Fibroblast of skin of back (primary cell): ENCODE measurements at places on chromosomes 11 and 22.

GRCh38 chr22:17952273-17952801, 72.0 kb downstream of the MICAL3 start:
- no peak for DNase-seq

- DNase-seq = no peak
These were observed 40.9 kb upstream of the OR9Q1 start for GRCh38 chr11:57982776-57983175.

DNA sequence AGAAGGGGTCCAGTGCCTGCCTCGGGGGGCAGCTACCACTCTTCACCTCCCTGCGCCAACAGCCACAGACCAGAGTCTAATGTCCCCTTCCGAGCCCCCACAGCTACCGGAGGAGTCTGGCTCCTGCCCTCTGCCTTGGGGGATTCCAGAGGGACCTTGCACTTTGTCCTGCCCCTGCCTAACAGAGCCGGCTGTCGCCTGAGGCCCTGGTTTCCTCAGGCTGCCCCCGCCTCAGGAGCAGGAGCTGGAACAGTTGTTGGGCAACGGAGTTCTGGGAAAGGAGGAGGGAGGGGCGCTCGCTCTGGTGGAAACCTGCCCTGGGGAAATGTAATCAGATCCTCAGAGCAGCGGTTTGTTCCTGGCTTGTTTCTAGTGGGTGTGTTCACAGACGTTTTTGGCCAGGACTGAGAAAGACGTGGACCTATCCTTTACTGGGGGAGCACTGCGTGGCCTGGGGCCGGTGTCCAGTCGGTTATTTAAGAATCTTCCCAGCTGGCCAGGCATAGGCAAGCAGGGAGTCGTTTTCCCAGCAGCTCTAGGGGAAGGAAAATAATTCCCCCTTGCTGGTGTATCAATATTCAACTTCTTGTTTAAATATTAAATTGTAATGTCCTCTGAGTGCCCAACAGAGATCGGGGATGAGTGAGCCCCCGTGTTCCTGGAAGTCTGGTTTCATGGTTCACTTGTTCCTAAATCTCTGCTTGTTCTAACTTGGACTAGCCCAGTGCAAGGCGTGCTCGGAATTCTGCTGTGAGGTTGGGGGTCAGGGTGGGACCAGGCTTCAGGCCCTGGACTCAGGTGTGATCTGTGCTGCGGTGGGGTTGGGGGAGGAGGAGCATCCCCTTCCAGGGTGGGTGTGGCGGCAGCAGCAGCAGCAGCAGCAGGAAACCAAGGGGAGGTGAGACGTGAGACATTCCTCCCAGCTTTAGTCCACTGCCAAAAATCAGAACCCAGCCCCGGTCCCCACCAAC, 32.1 kb downstream of the A4GALT start:
- peak; percentile 83 for DNase-seq

DNA sequence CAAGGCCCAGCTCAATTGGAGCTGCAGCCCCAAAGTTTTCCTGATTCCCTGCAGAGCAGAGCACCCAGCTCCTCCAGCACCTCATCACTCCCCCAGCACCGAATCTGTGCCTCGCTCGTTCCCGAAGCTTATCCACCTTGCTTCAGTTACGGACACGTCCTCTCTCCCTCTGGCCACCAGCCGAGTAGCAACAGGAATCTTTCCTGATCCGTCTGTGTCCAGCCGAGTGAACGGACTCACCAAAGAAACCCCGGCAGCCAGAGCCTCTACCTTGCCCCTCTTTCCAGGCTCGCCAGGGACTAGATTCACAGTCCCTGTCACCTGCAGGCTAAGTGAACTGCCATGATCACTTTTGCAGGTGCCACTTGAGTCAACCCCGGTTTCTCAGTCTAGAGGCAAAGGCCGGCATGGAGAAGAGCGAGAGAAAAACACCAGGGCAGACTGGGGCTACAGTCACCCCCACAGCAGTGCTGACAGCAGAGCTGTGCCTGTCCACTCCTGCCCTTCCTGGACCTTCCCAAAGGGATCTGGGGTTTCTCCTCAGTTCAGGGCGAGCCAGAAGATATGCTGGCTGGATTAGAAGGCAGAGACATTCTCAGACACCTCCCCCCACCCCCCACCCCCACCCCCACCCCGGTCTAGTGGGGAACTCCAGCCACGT, 32.3 kb downstream of the BID start:
- no peak for DNase-seq

DNA sequence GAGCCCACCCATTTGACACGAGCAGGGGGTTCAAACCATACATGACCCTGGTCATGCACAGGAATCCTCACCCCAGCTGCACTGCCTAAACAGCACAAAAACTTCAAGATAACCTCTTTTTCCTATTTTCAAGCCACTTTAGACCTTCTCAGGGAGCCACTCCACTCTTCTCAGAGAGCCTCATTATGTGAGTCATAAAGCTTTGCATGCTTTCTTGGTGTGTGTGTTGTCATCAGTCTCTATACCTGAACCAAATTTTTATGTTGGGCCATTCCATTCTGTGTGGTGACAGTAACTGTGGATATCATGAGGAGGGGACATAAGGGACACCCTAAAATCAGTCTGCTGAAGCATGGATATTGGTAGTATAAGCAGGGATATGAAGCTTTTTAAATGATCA, 769.5 kb upstream of the API5 start:
- no peak for DNase-seq

- DNase-seq = no peak
These were observed 2.4 kb upstream of the WT1 start for GRCh38 chr11:32437495-32438345.

DNA sequence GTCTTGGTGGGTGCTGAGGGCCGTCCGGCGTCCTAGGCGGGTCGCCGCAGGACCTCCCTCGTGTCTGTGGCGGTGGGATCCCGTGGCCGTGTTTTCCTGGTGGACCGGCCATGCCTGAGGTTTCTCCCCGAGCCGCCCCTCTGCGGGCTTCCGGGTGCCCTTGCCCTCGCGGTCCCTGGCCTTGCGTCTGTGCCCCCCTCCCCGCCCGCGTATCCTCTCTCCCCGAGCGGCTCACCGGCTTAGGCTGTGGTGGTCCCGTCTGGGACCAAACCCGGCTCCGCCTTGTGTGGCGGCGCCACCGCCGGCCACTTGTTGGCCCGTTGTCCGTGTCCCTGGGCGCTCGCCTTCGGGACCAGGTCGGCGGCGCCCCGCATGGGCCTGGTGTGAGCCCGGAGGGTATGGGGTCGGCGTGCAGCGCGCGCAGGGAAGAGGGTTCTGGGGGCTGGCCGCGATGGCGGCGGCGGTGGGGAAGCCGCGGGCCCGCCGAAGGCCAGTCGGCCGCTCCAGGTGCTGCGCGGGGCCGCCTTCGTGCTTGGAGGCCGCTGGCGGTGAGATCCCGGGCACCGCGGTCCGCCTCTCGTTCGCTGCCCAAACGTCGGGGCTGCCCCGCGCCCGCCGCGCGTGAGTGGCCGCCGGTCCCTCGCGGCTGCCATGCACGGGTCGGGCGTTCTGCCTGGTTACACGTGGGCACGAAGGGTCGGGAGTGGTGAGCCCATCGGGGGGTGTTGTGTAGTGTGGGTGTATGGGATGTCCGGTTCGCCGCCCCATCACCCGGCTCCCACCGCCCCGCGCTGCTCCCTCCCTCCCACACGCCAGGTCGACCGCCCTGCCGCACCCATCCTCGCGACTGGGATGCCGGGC, 3899.1 kb upstream of the OR11H1 start:
- DNase-seq = no peak

DNA sequence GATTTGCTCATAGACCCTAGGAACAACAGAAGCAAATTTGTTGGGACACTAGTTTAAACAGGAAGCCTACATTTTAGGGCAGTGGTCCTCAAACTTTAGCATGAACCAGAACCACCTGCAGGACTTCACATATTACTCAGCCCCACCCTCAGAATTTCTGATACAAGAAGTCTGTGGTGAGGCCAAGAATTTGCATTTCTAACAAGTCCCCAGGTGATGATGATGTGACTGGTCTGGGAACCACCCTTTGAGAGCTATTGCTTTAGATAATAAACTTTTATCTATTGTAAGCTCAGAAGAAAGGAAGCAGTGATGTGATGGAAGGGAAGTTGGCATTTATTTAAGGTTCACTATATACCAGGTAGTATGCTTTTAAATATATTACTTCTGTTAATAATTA, 194.0 kb downstream of the FAM181B start:
- no peak for DNase-seq

DNA sequence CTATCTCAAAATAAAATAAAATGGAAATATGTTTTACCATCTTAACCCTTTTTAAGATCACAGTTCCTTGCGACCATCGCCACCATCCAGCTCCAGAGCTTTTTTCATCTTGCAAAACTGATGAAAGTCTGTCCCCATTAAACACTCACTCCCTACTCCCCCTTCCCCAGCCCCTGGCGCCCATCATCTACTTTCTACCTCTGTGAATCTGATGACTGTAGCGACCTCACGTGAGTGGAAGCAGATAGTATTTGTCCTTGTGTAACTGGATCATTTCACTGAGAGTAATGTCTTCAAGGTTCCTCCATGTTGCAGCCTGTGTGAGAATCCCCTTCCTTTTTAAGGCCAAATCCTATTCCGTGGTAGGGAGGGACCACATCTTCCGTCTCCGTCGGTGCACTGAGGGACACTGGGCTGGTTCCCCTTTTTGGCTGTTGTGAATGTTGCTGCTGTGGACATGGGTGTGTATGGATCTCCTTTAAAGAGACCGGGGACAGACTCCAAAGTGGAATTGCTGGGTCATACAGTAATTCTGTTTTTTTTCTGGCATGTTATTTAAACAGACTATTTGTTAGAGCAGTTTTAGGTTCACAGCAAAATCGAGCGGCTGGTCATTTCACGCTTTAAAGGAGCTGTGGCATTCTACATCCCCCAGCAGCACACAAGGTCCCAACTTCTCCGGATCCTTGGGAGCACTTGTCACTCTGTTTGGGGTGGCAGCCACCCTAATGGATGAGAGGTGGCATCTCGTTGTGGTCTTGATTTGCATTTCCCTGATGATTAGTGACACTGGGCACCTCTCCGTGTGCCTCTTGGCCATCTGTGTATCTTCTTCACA, 120.0 kb downstream of the KCNQ1 start:
- no peak for DNase-seq

DNA sequence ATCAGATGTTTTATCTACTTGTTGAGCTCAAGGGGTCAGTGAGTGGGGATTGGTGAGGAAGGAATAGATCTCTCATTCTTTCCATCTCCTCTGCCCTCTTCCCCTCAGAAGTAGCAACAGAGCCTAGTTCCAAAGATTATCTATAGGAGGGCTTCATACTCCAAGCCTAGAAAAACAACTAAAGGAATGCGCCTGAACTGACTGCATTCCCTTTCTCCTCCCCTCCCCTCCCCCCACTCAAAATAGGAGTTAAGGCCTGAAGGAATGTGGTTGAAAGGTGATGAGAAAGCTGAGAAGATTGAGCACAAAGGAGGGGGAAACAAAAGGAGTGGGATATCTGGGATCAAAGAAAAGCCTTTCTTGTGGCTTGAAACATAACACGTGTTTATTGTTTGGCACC, 10.5 kb downstream of the EMSY start:
- peak; percentile 65 for DNase-seq

- DNase-seq = no peak
These were observed 12.3 kb downstream of the TOLLIP start for GRCh38 chr11:1297011-1297575.

GRCh38 chr11:3146612-3147256, 18.4 kb downstream of the OSBPL5 start:
- peak; percentile 65 for DNase-seq

DNA sequence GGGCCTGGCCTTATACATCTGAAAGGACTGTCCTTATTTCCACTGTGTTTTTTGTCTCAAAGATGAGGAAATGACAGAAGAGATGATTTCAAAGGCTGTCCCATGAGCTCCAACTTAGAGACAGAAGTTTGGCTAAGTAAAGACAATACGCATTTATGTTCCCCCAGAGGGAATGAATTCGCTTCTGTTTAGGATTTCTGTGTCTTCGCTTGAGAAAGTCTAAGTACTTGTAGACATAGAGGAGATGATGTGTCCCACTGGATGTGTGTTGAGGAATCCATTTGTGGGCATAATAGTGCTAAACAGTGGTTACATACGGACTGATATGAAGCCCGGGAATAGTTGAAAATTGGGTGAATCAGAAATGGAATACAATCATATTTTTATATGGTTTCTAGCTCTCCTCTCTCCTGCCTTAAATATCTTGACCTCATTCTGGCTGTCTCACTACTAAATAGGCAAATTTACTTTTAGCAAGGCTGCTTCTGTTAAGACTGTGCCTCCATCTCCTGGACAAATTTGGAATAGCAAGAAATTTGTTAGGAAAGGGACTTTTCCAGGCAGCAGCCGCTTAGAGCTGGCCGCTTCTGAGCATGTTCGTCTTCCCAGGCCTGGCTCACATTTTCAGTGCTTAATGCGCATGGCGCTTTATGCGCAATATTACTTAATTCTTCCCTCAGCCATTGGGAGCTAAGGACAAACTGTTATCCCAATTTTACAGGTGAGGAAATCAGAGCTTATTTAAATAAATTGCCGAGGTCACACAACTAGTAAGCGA, 1.9 kb upstream of the PEX26 start:
- DNase-seq = peak; percentile 84

DNA sequence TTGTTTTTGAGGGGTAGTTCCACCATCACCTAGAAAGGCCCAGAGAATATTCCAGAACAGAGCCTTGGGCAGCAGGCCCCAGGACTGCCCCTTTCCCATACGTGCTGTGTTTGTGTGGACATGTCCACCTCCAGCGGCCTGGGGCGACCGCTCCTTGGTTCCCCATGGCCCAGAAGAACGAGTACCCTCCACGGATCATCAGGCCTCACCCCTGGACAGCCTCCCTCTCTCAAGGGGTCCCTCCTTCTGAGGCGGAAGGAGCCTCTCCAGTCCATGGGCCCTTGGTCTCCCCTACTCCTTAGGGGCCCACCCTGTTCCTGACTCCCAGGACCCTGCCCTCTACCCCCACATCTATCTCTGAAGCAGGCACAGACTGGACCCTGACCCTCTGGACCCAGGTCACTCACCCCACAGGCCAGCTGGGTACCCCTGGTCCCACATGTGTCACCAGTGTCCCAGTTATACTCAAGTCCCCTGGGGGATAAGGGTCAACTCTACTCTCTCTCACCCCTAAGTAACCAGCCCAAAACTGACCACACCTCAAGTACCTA, 32.6 kb downstream of the IGLL5 start:
- DNase-seq = no peak

GRCh38 chr11:121499405-121499804, 46.6 kb upstream of the SORL1-AS1 start:
- no peak for DNase-seq

- no peak for DNase-seq
These were observed 14.6 kb upstream of the CELSR1 start for GRCh38 chr22:46551996-46552395.

DNA sequence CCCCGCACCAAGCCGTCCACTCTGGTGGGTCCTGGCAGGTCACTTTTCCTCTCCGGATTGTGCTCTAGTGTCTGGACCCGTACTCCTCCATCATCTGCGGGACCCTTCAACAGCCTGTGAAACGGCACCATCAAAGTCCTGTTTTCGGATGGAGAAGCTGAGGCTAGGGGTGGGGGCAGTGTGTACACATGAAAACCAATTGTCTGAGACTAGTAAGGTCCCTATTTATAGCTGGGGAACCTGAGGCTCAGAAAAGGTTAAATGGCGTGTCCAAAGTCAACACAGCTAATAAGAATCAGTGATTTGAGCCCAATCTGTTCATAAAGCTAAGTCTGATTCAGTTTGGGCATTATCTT, 668 bp upstream of the LRRC32 start:
- DNase-seq = no peak
